Vagina (tissue), 2 donors: ENCODE measurements at places on chromosomes 12 and 14.

GRCh38 chr12:62998454-62998853 lies 63.5 kb upstream of the PPM1H start:
- no peak overlapping the region for H3K4me3 ChIP-seq
- no peaks in the 10 kb centered on the region for H3K36me3 ChIP-seq
- no peaks in the 10 kb centered on the region for H3K4me1 ChIP-seq
- H3K27ac ChIP-seq: no peak overlapping the region
- H3K27me3 ChIP-seq: no peaks in the 10 kb centered on the region
- no peak for DNase-seq

- H3K27me3 ChIP-seq: no peaks in the 10 kb centered on the region
- H3K4me3 ChIP-seq: peak overlapping the region; percentile 70
- peaks cover 10% of the 10 kb centered on the region for H3K4me1 ChIP-seq
- H3K36me3 ChIP-seq: peaks cover 4% of the 10 kb centered on the region
These were observed 447 bp upstream of the NUBPL start for GRCh38 chr14:31560759-31561154.

DNA sequence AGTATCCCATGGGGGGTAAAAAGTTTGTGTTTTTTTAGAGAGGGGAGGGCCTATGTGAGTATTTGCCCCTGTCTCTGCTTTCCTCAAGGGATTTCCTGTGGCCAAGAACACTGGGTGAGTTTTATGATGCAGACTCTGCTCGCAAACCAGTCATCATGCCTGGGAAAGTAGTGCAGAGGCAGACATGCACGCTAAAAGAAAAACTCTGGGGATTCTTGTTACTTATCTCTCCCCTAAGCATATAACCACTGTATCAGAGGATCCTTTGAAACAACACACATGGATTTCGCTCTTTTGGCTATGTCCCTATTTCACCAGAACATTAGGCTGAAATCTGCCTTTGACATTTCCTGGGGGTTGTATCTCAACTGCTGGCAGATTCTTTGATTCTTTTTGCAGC lies 1845.8 kb upstream of the SEL1L start:
- no peak for DNase-seq
- H3K27me3 ChIP-seq: no peaks in the 10 kb centered on the region

GRCh38 chr14:85079842-85080730 lies 449.9 kb upstream of the FLRT2 start:
- no peak overlapping the region for H3K27ac ChIP-seq
- no peaks in the 10 kb centered on the region for H3K36me3 ChIP-seq
